DMS79 (cell line): ENCODE measurements at places on chromosomes 2 and 18.

GRCh38 chr2:5691985-5692529 is at the start of gene SOX11:
TSS of gene SOX11 (plus strand) at chr2:5692384. CDS start at chr2:5692722, 338 bp downstream.
- peak; percentile 92 for DNase-seq

DNA sequence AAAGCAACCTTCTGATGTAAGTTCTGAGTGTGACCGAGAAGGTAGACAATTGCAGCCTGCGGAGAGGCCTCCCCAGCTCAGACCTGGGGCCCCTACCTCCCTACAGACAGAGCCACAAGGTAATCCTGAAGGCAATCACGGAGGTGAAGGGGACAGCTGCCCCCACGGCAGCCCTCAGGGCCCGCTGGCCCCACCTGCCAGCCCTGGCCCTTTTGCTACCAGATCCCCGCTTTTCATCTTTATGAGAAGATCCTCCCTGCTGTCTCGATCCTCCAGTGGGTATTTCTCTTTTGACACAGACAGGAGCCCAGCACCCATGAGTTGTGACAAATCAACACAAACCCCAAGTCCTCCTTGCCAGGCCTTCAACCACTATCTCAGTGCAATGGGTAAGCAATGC is 3.0 kb downstream of the BCL2L11 start:
- DNase-seq: no peak

DNA sequence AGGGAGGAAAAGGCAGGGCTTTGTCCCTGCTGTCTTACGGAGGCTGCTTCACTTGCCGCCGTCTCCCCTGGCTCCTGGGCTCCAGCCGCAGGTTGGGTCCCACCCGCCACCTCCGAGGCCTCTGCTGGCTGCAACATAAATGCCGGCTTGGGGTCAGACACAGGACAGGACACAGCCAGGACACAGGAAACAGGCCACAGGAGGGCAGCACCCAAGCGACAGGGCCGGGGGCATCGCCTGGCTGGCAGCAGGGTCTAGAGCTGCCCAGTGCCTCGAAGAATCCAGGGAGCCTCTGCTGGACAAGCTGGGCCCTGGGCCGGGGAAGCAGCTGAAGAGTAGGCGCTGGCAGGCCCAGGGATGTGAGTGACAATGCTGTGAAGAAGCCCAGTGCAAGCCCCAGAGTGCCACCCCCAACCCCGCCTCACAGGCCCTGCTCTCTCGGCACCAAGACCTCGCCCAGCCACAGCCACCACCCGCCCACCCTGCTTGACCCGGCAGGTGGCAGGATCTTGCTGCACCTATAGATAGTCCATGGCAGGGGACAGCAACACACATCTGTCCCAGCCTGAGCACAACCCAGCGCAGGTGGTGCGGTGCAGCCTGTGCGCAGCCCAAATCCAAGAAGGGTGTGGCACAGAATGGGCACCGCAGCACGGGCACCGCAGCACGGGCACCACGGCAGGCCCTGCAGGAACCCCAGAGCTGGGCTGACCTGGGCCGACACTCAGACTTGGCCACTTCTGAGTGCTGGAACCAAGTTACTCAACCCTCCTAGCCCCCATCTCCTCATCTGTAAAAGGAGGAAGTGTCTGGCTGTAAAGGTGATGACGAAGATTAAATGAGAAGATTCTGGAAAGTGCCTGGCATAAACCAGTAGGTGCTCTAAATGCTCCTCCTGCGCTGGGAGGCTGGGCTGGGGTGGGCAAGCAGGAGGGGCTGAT is 55.6 kb downstream of the BIN1 start:
- DNase-seq: no peak

- no peak for DNase-seq
These were observed 301.1 kb upstream of the SMIM21 start for GRCh38 chr18:75728621-75729020.

DNA sequence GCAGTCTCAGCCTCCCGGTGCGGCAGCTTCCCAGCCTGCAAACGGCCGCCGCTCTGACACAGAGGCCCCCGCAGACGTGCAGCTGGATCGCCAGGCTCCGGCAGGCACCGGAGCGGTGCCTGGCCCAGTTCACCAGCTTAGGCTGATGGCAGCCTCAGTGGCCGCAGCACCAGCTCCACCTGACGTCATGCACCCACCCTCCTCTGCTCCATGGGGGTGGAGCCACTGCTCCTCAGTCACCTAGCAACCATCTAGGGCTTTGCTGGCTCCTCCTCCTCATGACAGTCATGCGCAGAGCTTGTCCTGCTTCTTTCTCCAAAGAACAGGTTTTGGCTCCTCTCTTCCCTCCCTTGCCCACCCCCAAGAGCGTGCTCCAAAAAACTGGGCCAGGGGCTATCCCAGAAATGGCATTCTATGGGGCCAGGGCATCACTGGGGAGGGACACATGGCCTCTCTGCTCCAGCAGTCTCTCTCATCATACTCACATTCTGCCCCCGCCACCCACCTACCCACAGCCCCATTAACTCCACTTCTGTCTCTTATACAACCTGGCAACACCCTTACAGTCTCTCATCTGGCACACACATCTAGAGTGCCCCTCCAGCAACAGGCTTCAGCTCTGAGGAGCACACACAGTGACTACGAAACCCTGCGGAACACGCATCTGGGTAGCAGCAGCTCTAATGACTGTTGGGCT is 5.5 kb downstream of the DCTN1 start:
- DNase-seq: peak; percentile 87

GRCh38 chr18:56431551-56431950 is 206.8 kb downstream of the TXNL1 start:
- DNase-seq: peak; percentile 54

DNA sequence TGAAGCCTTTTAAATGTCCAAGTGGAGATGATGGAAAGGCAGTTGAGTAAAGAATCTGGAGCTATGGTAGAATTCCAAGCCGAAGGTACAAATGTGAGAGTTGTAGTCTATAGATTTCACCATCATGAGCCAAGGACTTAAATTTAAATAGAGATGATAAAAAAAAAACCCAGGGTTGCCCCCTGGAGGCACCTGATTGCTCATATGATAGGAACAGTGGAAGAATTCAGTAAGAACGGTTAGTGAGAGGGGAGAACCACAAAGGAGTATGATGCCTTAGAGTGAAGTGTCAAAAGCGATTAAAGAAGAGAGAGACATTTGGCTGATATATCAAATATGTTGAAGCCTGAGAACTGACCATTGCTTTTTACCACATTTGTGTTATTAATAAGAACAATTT is 11.9 kb downstream of the NYAP2 start:
- DNase-seq: no peak

DNA sequence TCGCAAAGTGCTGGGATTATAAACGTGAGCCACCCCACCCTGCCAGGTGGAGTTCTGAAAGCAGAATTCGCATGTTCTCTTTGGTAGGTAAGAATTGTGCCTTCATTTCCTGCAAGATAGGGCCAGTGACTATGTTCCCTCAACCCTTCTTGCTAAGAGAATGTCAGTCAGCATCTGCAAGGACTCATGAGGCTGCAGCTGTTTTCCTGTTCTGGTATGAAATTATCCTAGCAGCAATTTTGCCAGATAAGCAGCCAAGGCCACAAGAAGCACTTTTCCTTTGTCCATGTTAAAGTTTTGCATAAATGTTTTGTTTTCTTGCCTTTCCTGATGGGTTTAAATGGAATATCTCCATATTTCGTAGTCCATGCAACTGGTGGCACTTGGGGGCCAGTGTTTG is 6.8 kb upstream of the ARHGAP28 start:
- DNase-seq: no peak

- DNase-seq: no peak
These were observed 7.8 kb upstream of the NPAS2 start for GRCh38 chr2:100812116-100812515.

GRCh38 chr2:48713647-48714046 is 41.9 kb downstream of the LHCGR start:
- DNase-seq: no peak
